Adrenal gland (tissue), 19 donors: ENCODE measurements at places on chromosomes 6 and 20. TPM values are rescaled to one million over a fixed set of nuclear protein-coding genes. Genes with fewer than 3 reads are reported as not detected.

GRCh38 chr20:17471606-17472187 lies 59.5 kb downstream of the BFSP1 start:
- no peak for DNase-seq

GRCh38 chr20:17691758-17692157 lies 8.0 kb upstream of the BANF2 start:
- DNase-seq: no peak

- DNase-seq: no peak
These were observed 165.3 kb downstream of the ZMYND8 start for GRCh38 chr20:47191074-47191673.

DNA sequence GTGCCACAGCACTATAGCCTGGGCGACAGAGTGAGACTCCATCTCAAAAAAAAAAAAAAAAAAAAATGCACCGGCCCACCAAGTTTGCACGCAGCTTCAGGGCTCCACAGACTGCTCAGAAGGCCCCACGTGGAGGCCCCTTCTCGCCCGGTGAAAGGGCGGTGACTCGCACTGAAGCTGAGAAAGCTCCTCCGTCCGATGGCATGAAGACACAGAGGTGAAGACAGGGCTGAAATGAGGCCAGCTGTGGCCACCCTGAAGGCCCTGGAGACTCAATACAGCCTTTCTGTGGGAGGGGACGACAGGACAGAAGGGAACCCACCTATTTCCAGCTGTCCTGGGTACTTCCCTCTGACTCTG lies 84.0 kb downstream of the PTPN1 start:
- DNase-seq: no peak

GRCh38 chr20:62009869-62010445 lies 55.7 kb downstream of the TAF4 start:
- DNase-seq: no peak

GRCh38 chr20:33322456-33322855 lies 39.4 kb downstream of the BPIFB1 start:
- no peak for DNase-seq

DNA sequence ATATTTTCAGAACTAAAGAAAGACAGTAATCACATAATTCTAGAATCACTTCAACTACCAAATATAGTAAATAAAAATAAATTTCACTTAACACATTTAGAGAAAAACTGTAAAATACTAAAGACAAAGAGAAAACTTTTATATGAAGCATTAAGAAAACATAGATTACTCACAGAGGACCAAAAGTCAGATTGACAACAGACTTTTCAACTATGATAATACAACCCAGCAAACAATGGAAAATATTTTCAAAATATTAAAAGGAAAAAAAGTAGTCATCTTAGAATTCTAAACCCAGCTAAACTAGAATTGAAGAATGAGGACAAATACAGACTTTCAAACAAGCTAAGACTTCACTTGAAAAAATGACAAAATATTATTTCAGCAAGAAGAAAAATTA lies 164.8 kb upstream of the ARID1B start:
- DNase-seq: no peak

DNA sequence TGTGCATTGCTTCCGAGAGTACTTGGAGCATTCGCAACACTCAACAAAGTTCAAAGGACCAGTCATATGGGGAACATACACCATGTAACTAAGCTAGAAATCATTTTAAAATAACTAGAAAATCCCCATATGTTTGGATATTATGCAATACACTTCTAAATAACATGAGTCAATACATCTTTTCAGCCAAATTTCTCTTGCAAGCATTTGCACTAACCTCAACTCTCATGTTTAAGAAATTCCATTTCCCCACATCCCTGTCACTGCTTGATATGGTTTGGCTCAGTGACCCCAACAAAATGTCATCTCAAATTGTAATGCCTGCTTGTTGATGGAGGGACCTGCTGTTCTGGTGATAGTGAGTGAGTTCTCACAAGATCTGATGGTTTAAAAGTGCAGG lies 85.7 kb upstream of the CST7 start:
- no peak for DNase-seq

- no peak for DNase-seq
These were observed 17.1 kb upstream of the ASF1A start for GRCh38 chr6:118876814-118877213.

DNA sequence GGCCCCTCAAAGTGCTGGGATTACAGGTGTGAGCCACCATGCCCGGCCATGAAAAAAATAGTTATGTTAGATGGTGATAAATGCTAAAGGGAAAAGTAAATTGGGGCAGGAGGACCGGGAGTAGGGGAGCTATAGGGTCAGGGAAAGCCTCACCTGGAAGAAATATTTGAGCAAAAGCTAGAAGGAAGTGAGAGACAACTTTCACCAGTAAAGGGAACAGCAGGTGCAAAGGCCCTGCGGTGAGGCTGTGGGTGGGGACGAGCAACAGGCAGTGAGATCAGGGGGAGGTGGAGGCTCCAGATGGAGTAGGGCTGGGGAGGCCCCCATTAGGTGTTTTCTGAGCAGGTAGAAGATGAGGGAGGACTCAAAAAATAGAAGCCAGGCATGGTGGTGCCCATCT lies 16.0 kb downstream of the BCAS4 start:
- DNase-seq: no peak

GRCh38 chr6:114713690-114714089 lies 370.9 kb upstream of the HS3ST5 start:
- no peak for DNase-seq

- no peak for DNase-seq
These were observed 497.2 kb upstream of the CDH4 start for GRCh38 chr20:60754856-60755255.

DNA sequence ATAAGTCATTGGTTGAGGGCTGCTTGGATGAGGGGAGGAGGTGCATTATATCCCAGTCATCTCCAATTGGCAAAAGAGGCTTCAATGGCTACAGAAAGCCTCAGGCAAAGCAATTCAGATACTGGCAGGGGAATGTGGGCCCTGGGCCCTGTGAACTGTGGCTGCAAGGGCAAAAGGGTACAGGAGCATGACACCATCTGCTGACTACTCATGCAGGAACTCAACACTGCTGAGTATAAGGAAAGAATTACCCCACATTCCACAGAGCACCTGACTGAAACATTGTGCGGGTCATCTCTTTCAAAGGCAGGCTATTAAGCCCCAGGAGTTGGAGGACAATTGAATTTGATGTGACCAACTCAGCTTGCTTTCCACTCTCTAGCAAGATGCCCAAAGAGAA lies 92.1 kb upstream of the SPTLC3 start:
- DNase-seq: no peak

The PFDN4 gene
- total RNA-seq: 20.6 TPM

The MATN4 gene
- total RNA-seq: not detected

The ENPP1 gene
- total RNA-seq: 29.6 TPM

The PGC gene
- not detected for total RNA-seq

The PEX7 gene
- 20.6 TPM for total RNA-seq

The HRH3 gene
- not detected for total RNA-seq

The RFX6 gene
- not detected for total RNA-seq

The HDGFL1 gene
- total RNA-seq: not detected

The GRM1 gene
- not detected for total RNA-seq

The HLA-DPB1 gene
- total RNA-seq: 58.1 TPM
